ENCODE measurements at places on chromosomes 6 and 20.

DNA sequence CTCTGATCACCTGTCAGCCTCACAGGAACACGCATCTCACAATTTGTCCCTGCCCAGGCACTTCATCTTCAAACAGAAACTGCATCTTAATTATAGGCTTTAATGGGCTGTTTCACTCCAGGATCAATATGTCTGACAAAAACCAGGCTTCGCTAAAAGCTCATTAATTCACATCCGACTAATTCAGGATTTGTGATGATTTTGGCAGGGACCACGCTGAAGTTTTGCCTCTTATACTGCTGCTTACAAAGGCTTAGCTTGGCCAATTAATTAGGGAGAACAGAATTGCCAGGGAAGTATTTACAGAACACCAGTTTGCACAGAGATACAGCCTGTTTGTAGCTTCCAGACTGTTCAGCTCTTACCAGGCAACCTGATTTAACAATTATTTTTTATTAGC, 541.0 kb upstream of the SPTLC3 start:
- DNase-seq = no peak

- DNase-seq = peak; percentile 48
Observed at GRCh38 chr6:135182071-135183001, 1.2 kb downstream of the MYB start.

GRCh38 chr6:168411130-168411529, 29.9 kb upstream of the SMOC2 start:
- no peak for DNase-seq

DNA sequence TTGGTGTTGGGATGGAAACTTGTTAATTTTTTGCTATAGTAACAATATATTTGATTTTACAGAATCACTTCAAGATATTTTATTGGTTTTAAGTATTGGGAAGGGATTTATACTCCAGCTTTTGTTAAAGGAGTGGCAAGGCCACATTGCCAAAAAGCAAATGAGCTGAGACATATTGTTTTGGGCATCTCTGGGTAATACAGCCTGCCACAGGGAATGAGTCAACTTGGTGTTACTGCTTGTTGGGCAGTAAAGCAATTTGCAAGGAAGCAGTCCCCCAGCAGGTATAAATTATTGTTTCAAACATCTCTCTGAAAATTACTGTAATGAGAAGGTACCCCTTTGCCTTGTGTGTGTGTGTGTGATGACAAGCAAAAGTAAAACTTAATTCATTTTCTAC, 868.3 kb upstream of the FLRT3 start:
- no peak for DNase-seq

DNA sequence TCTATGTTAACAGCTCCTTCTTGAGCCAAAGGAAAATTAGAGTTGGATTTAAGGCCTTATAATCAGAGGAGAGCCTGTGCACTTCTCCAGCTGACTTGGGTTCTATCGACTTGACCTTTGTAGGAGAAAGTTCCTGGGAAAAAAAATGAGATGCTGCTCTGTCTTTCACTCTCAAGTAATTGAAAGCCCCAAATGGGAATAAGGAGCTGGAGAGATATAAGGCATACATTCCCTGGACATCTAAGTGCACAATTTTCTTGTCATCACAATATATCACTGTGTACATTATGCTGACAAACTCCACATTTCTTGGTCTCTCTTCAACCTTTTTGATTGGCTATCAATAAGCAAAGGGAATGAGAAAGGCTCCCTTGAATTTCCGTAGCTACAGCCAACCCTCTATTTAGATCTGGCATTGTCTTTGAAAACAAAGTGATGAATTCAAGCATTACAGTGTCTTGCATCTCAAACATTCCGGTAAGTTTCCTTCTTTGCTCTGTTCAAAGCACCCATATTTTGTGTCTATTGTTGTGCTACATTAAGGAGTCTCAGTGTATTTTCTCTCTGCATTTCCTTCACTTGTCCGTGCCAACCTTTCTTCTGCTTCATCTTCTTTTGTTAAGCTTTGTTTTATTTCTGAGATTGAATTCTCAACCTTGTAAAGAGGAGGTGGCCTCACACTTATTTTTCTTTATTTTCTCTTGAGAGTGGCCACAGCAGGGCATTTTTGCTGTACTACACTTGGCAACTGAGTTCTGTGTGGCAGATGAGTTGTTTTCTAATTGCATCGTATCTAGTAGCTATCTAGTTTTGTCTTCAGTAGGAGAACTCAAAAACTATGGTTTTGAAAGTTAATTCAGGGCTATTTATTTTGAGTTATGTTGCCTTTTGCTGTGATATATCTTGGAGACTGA, 450.3 kb upstream of the MAN1A1 start:
- no peak for DNase-seq

GRCh38 chr6:4846387-4846786, 70.2 kb downstream of the CDYL start:
- no peak for DNase-seq
